ENCODE measurements at places on chromosomes 1 and 21.

DNA sequence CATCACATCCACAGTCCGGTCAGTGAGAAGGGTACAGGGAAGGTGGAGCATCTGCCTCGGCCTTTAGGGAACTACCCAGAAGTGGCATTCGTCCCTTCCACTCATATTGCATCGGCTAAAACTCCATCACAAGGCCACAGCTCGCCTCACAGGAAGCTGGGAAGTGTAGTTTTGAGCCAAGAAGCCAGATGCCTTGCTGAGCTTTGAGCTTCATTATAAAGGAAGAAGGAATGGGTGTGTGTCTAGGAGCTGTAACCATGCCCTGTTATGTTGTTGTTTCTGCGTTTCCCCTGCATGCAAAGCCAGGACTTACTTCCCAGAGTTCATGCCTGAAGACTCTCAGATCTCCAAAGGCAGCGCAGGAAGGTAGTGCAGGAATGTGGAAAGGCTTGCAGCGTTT lies 61.1 kb downstream of the OPTC start:
- ATAC-seq = no peak

- ATAC-seq = no peak
These were observed 31.7 kb upstream of the ENSA start for GRCh38 chr1:150661156-150661555.

- no peak for ATAC-seq
These were observed 34.4 kb downstream of the CLCA4 start for GRCh38 chr1:86581231-86581630.

- no peak for ATAC-seq
These were observed 1.0 kb downstream of the SLC35D1 start for GRCh38 chr1:67052741-67053534.

DNA sequence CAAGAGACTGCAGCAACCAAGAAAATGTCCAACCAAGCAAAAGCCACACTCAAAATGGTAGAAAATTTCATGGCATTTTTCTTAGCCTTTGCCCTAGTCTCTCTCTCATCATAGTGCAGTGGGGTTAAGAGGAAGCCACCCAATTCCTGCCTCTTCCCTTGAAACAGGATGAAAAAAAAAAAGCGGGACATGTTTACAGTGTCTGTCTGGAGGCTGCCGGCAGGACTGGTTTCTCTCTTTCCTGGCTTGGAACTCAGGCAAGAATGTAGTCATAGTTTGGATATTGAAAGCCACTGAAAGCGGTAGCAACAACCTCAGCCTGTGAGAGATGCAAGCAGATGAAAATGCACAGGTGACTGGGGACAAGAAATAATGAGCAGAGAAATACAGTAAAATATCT lies 13.3 kb upstream of the TNFSF18 start:
- ATAC-seq = no peak

DNA sequence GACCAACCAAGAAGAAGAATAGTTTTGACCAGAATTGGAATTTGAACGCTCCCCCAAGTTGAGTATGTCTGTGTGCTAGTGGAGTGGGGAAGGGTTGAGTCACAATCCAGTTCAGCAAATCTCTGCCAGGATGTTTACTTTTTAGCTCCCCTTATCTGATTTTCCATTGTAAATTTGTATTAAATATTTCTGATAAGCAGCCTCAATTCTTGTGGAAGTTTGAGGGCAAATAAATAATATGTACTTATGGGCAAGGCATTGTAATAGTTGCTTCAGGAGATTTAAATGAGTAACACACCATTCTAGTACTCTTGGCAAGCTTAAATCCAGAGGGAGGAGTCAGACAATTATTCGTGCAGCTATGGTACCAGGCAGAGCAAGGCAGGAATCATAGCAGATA lies 14.4 kb downstream of the CXADR start:
- no peak for ATAC-seq

DNA sequence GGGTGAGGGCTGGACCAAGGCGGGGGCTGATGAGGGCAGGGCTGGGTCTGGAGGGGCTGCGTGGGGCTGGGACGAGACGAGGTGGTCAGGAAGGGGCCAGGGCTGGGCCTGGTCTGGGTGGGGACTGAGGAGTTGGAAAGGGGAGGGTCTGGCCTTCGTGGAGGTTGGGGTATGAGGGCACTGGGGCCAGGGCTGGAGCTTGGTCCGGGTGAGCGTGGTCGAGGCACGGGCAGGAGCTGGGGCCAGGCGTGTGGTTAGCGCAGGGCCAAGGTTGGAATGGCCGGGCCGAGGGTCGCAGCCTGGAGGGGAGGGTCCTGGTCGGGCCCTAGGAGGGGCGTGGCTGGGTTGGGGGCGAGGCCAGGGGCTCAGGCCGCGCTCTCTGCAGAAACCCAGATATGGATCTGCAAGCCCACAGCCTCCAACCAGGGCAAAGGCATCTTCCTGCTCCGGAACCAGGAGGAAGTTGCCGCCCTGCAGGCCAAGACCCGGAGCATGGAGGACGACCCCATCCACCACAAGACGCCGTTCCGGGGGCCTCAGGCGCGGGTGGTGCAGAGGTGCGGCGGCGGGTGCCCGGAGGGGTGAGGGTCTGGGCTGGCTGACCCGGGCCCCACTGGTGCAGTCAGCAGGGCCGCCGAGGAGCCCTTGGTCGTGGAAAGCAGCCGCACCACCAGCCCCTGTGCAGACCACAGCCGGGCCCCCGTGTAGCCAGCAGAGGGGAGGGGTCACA lies 9.0 kb downstream of the TTLL10 start:
- no peak for ATAC-seq

- no peak for ATAC-seq
These were observed 215.9 kb upstream of the L1TD1 start for GRCh38 chr1:61978796-61979195.

DNA sequence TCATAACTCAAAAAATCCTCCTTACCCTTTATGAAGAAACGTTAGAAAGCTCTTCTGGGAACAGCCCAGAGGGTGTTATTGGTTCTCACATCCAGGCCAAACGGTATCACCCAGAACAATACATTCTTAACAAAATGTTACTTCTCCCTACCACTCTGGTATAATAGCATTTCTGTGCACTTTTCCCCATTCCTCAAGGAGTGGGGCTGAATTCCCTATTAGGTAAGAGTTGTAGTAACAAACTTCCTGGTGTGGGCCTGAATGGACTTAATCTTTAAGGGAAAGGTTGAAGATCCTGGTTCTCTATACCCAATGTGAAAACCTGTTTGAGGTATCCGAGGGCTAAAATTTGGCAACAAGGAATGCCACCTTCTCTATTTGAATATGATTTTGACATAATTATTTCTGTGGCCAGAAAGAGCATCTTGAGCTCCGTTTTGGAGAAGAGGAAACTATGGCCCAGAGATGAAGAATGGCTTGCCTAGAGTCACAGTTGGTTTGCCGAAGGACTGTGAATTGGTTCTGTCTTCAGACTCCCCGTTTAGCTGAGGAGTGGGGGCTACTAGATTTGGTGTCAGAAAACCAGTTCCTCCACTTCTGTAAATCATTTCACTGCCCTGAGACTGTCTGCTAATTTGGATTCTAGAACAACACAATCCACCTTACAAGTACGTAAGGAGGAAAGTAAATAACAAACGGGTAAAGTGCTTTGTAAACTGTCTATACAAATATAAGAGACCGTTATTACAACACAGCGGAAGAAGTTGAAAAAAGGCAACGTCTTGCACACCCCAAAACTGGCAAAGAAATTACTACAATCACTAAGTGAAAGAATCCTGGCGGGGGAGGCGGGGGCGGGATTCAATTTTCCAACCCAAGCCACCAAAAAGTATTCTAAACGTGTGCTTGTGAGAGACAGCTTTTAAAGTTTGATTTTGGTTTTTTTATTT lies 2.3 kb downstream of the ANP32E start:
- ATAC-seq = no peak

- ATAC-seq = no peak
These were observed 43.4 kb upstream of the RHOU start for GRCh38 chr1:228691926-228692325.

- ATAC-seq = no peak
These were observed 489 bp downstream of the TNNI1 start for GRCh38 chr1:201421041-201421440.

GRCh38 chr1:17741052-17741451 lies 14.1 kb upstream of the ACTL8 start:
- no peak for ATAC-seq

DNA sequence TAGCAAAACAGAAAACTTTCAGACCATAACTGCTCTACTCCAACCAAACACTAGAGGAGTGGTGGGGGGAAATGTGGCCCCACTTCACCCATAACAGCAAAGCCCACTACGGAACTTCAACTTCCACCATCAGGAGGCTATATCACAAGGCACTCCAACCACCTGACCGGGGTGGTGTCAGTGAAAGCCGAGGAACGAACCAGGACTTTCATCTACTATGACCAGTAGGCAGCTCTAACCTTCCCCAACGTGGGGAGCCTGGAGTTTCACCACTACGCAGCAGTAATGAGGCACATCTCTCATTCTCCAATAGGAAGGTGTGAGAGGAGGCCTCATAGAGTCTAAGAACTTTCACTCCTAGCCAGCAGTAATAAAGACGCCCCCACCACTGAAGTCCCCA lies 42.4 kb upstream of the ATP1B1 start:
- ATAC-seq = no peak

DNA sequence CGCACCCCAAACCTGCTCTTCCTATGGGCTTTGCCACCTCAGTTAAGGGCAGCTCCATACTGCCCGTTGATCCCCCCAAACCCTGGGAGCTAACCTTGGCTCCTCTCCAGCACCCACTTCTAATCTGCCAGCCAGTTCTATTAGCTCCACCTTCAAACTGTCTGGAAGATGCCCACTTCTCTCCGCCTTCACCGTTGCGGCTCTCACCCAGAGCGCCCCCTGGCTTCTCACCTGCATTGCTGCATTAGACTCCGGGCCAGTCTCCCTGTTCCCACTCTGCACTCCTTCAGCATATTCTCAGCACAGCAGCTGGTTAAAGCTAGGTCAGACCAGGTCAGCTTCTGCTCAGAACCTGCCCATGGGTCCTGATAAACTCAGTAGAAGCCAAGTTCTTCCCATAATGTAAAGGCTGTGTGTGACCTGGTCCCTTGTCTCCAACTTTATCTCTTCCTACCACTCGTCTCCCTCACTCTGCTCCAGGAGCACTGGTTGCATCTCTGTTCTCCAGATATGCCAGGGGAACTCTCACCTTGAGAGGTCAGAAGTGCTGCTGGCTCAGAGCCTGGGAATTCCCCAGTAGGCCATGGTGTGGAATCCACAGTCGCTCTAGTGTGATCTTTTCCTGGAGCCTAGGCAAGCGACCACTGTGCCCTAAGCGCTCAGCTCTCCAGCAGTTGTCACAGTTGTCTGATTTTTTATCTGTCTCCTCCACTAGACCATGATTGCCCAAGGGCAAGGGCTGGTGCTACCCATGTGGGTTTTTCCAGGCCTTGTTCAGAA lies 150.3 kb downstream of the HMGB4 start:
- ATAC-seq = no peak

- no peak for ATAC-seq
These were observed 2.5 kb downstream of the COL6A2 start for GRCh38 chr21:46100426-46100825.
